Left renal pelvis (tissue), 4 donors: ENCODE measurements at places on chromosomes 7 and 10. TPM values are rescaled to one million over a fixed set of nuclear protein-coding genes. Genes with fewer than 3 reads are reported as not detected.

DNA sequence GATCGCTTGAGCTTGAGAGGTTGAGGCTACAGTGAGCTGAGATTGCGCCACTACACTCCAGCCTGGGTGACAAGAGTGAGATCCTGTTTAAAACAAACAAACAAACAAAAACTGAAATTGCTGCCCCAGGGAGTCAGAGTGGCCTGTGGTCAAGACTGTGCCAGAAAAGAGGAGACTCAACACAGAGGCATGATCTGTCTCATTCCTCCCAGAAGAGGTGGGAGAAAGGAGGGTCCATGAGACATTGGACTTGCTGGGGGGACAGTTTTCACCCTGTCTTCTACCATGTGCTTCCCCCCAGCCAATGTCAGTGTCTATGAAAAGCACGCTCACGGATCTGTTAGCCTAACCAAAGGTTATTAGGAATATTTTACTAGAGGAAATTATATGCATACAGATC is 3.2 kb downstream of the ZNF853 start:
- no peak for DNase-seq

- no peak for DNase-seq
Measured at GRCh38 chr10:22317076-22317370, 835 bp downstream of the COMMD3 start.

DNA sequence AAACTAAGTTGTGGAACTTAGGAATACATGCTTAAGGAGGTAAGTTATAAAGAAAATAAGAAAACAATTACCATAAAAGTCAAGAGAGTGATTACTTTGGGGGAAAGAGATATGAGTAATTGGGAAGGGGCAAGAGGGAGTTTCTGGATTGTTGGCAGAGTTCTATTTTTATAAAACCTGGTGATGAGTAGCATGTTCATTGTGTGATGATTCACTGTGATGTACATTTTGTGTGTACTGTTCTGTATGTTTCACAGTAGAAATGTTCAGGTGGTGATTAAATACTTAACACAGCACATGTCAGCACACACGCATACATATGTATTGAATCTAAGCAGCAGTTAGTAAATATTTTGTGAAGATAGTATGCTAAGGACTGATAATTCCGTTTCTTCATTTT is 9.7 kb upstream of the OIT3 start:
- DNase-seq = no peak

GRCh38 chr7:1943326-1943725 is 273.2 kb downstream of the ELFN1 start:
- DNase-seq = no peak

The GIMAP6 gene
- 12.3 TPM for polyA plus RNA-seq

DNA sequence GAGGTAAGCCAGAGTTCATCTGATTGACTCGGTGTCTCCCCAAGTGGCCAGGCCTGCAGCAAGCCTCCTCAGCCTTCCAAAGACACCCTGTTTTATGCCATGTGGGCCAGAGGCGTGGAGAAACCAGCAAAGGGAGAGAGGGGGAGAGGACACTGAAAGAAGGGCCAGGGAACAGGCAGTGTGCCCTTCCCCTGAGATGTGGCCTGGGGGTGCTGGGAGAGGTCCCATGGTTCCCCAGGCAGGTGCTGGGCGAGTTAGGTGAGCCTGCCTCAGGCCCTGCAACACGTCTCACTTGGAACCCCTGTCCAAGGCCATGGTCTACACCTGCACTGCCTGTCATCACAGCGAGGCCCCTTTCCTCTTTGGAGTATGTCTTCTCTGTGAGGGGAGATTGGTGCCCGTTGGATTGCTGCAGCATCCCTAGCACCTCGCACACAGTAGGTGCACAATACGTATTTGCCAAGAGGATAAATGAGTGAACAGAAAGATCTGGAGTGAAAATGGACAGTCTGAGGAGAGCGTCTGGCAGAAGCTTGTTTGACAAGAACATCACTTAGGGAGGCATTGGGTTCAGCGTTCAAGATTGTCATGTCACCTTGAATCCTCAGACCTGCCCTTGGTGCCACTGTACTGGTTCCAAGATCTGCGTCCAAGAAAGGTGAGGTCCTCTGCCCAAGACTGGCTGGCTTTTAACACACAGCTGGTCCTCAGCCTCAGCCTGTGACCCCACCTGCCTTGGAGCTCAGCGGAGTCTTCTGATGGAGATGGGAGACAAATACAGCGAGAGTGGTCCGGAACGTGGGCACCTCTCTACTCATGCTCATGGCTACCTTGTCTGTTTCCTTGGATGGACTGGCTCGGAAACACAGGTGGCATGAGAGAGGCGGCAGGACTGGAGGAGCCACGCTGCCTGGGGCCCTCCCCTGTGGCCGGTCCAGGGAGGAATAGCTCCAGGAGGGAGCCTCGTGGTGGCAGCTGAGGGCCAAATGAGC is 39.8 kb upstream of the NUB1 start:
- DNase-seq = no peak

DNA sequence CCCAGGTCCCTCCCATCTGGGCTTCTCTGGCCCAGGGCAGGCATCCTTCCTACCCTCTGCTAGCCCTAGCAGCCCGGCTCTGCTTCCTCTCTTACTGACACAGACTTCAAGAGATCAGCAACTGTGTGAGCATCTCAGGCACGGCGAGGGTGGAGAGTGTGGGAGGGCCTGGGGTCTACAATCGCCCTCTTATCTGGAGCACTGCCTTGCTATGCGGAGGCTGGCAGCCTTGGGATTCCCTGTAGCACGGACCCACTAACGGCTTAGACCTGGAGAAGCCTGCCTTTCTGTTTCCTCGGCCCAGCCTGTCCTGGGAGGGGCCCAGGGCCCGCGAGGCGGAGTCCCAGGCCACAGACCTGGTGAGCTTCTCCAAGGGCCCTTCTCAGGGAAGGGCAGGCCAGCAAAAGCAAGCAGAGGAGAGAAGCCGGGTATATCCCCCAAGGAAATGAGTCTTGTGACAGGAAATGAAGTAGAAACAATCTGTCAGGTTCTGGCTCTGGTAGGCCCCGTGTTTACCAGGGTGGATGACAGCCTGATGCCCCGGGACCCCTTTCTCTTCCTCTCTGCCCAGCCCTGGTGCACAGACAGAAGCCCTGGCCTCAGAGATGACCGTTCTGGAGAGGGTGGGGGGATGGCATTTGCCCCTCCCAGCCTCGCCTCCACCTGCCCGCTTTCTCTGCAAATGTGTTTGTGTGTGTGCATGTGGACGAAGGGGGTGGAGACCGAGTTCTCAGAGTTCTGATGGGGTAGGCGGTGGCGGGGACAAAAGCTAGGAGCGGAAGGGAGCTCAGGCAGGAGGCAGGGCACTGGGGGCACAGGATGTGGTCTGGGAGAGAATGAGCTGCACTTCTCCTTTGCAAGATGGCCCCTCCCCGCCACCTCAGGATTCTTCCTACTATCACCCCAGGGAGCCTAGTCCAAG is 2.5 kb downstream of the LRCH4 start:
- no peak for DNase-seq

GRCh38 chr10:70925377-70926225 is 37.2 kb upstream of the PCBD1 start:
- no peak for DNase-seq

- no peak for DNase-seq
Measured at GRCh38 chr10:130930821-130931220, 380.7 kb downstream of the TCERG1L start.

DNA sequence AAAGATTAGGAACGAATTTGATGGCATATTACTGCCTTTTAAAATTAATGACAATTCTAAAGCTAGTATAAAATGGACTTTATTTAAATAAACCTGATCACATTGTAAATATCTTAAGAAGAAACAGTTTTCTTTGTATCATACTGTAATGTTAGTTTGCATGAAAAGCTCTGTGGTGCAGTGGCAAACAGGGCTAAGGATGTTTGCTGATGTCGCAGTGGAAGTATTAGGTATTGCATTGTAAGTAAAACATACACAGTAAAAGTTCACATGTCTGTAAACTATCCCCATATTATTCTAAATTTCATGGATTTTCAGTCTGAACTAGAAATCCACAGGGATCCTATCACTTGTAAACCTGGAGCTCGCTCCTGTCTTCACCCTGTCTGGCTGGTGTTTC is 252.6 kb upstream of the ZNF32 start:
- DNase-seq = no peak

The SPDYE8 gene
- polyA plus RNA-seq = 0.69 TPM

GRCh38 chr7:134856091-134856490 is 76.7 kb downstream of the CALD1 start:
- no peak for DNase-seq

DNA sequence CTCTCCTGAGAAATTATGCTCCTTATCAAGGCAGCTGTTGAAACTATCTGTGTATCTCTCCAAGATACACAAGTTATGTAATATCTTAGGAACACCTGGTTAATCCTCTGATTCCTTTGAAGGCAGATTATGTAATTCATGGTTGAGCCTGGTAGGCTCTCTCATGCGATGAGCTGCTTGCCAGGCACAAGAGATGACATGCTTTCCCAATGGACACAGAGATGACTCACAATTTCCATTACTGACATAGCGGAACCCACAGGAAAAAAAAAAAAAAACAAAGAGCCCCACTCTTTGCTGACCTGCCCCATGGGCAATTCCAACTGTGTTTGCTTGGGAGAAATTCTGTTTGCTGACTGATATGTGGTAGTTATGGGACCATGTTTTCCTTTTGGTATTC is 736.4 kb upstream of the PHF14 start:
- no peak for DNase-seq

- DNase-seq = no peak
Measured at GRCh38 chr7:96157856-96158255, 164.0 kb downstream of the SLC25A13 start.

DNA sequence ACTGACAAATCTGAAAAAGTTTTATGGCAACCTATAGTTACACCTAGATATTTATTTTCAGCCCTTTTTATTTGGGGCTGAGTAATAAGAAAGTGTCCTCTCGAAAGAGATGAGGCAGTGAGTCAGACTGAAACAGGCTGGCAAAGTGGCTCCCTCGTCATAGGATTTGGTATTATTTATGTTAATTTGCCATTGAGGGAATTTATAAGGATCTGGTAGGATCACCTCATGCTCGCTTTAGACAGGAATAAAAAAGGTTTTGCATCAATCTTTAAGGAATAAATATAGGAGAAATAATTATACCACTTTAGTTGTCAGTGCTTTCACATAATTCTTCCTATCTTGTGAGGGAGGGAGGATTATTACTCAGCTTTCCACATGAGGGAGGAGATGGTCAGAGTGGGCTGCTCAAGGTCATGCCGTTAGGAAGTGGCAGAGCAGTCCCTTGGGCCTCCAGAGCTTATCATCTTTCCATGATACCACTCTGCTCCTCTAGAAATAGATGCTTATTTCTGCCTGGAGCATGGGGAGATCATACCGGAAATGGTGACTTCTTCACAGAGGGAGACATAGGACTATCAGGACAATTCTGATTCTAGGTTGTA is 356.8 kb downstream of the GPR158 start:
- no peak for DNase-seq

The MSANTD7 gene
- polyA plus RNA-seq = 16.9 TPM

DNA sequence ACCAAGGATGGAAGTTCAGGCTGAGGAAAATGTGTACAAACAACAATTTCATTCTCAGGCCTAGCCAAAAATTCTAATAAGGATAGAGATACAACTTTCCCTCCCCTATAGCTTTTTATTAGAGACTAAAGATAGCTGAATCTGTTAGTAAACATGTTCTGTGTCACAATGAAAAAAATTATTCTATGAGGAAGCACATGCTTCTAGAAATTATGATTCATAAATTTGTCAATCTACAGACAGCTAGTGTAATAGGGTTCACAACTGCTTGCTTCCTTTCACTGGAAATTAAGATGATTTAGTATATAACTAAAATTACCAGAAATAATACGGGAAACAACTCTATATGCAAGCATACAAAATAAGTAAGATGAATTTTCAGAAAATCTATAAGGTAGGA is 56.6 kb downstream of the CCDC3 start:
- DNase-seq = no peak

GRCh38 chr7:4762121-4763055 is 13.0 kb upstream of the AP5Z1 start:
- no peak for DNase-seq

GRCh38 chr7:148515237-148515636 is 75.3 kb upstream of the C7orf33 start:
- no peak for DNase-seq

DNA sequence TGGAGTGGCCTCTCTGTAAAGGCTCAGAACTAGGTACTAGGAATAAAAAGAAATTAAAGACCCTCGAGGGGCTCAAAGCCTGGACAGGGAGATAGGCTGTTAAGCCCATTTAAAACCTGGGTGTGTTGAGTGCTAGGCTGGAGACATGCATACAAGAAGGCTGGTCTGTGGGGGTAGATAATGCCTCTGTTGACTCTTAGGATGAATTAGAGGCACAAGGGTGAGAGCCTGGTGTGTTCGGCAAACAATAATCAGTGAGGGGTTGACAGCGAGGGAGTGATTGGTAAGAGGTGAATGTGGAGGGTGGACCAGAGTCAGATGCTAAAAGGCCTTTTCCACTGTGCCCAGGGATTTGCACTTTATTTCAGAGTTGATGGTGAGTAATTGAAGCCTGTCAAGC is 12.7 kb downstream of the GSTO2 start:
- no peak for DNase-seq

- DNase-seq = no peak
Measured at GRCh38 chr10:47176903-47177868, 122.8 kb upstream of the GDF10 start.

- DNase-seq = no peak
Measured at GRCh38 chr7:103369432-103369831, 22.0 kb downstream of the PSMC2 start.

The TMEM130 gene
- 6.7 TPM for polyA plus RNA-seq

GRCh38 chr7:66627881-66628360 is 760 bp upstream of the KCTD7 start:
- no peak for DNase-seq

GRCh38 chr10:122780391-122780790 is 65.3 kb downstream of the CUZD1 start:
- no peak for DNase-seq

The ADAM12 gene
- polyA plus RNA-seq = 100 TPM

DNA sequence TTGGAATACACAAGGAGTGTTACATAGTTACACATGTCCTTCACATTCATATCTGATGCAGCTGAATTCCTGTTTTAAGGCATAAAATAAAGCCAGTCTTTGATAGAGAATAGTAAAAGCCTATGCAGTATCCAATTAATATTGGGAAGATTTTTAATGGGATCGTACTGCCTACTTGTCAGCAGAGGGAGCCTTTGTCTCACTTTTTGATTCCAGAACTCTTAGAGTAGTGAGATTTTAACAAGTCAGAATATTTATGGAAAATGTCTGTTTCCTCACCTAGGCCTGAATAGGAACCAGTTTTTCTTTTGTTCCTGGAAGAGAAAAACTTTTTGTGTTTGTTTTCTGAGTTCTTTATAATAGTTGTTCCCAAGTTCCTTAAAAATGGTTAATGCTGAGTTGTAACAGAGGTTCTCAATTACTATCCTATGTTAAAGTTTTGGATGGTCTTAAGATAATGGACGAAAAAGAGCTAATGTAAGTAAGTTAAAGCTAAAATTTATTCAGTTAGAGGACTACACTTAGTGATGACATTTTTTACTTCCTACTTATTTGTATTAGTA is 114.0 kb downstream of the BBS9 start:
- DNase-seq = no peak

The SFMBT2 gene
- 7.0 TPM for polyA plus RNA-seq
